ENCODE measurements at places on chromosomes 1 and 21.
A peak's percentile ranks its signal among the peaks of the same experiment; 100 is the strongest.

DNA sequence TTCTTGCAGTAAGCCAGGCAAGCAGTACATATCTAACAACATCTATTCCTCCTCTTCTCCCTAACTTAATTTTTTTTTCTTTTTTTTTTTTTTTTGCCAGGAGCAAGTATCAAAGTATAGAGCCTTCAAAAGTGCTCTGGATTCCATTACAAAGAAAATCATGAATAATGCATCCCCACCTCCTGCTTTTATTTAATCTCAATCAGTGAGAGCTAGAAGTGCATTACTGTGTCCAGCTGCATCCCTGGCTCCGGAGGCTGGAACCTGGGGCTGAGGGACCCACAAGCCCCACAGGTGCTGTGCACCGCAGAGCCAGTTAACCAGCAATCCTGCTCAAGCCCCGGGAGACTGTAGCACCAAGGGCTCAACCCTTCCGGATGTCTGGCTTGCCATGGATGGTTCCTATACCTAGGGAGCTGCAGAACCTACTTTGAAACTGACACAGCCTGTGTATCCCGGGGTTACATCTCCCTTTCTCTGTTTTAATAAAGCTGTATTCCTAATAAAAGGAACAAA lies 455.9 kb upstream of the RUNX1 start:
- DNase-seq: no peak

GRCh38 chr1:91806181-91806768 lies 79.7 kb downstream of the TGFBR3 start:
- no peak for DNase-seq

DNA sequence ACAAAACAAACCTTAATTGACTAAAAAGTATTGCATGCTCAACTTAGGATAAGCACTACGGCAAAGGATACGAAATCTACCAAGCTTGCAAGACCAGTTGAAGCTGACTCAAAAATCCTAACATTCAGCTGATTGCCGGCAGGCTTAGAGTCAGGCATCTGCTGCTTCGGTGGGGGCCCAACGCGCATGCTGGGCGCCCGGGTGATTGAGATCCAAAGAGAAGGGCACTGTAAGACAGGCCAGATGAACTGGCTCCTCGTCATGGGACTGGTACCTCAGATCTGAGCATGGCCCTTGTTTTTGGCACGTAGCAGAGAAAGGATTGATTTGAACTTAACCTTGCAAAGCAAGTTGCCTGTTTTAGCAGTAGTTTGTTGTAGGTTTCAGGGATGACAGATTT lies 86.6 kb downstream of the PRDM2 start:
- DNase-seq: no peak

DNA sequence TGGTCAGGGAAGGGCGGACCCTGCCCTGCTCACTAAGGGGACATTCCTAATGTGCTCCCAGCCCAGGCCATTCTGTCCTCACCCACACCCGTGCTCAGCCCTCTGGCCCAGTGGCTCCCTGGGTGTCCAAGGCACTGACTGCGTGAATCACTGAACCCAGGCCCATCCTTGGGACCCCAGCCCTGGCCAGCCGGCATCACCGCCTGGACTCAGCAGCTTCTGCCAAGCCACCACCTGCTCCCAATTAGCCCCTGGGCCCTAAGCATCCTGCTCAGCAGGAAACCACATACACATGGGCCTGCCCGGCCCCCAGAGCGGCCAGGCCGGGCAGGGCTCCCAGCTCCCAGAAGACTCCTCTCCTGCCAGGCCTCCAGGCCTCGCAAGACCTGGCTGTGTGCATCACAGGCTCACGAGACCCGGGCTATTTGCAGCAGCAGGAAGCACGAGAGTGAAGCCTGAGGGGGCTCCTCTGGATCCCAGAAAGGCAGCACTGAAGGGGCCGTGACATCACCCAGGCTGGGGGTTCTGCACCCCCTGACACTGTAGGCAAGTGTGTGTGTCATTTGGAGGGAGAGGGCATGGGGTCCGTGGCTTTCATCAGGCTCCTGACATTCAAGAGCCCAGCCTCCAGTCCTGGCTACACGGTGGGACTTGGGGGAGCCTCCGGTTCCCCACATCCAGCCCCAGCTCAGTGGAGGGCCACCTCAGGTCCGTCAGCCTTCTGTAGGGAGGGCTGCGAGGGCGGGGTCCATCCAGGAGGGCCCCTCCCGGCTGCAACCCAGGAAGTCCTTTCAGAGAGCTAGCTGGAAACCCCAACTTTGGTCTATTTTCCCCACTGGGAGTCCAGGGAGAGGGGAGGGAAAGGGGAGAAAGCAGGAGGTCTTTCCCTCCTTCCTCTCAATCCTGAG lies 1.6 kb downstream of the MFAP2 start:
- DNase-seq: no peak

- DNase-seq: no peak
These were observed 291.3 kb downstream of the NTNG1 start for GRCh38 chr1:107432108-107432507.

- DNase-seq: no peak
These were observed 78.5 kb upstream of the BMP8A start for GRCh38 chr1:39412892-39413291.

DNA sequence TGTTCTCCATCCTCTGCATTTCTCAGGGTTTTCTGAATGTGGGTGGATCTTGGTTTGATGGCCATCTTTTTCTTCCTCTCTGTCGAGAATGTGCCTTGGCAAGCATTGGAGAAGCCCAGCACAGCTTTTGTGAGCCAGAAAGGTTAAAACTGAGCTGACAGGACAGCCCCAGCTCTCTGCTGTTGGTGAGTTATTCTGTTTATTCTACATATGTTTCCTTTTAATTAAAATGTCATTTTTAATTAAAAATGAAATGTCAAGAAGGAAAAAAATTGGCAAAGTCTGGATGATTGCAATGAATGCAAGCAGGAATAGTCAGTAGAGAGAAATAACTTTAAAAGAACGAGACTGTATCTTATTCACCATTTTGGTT lies 325.8 kb downstream of the PTBP2 start:
- no peak for DNase-seq

- DNase-seq: no peak
These were observed 150.5 kb downstream of the PCBP3 start for GRCh38 chr21:45794027-45794426.

DNA sequence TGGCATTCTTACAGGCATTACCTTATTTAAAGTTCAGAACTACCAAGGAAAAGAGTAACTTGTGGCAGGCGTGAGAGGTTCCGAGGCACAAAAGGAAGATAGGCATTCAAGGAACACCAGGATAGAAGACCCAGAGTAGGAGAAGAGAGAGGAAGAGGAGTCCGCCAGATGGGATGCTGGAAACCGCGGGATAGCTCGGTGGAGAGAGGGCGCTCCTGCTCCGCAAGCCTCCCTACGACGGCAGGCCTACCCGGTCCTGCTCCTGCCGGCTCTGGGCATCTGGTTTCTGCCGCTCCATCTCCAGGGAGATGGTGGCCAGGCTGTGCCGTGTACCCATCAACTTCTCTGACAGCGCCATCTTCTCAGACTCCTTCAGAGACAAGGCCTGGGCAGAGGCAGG lies 5.4 kb upstream of the NBPF1 start:
- peak; percentile 40 for DNase-seq

DNA sequence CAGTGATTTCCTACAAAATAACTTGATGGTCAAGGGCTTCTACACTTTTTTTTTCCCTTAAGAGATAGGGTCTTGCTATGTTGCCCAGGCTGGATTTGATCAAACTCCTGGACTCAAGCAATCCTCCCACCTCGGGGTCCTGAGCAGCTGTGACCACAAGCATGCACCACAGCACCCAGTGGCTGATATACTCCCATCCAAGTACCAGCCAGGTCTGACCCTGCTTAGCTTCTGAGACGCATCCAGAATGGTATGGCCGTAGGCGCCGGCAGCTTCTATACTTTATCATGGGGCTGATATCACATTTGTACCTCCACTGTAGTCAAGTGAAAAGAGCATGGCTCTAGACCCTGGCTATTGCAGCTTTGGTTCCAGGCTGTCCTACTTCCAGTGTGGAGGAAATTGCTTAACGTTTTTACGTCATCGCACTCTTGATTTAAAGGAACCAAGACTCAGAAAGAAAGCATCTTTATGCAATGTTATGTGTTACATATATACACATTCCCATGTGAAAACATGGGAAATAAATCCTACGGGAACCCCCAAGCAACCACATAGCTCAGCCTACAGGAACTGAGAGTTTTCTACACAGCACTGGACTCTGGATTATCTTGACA lies 39.5 kb downstream of the PDPN start:
- DNase-seq: no peak

GRCh38 chr1:230145505-230145899 lies 78.5 kb downstream of the GALNT2 start:
- DNase-seq: no peak

DNA sequence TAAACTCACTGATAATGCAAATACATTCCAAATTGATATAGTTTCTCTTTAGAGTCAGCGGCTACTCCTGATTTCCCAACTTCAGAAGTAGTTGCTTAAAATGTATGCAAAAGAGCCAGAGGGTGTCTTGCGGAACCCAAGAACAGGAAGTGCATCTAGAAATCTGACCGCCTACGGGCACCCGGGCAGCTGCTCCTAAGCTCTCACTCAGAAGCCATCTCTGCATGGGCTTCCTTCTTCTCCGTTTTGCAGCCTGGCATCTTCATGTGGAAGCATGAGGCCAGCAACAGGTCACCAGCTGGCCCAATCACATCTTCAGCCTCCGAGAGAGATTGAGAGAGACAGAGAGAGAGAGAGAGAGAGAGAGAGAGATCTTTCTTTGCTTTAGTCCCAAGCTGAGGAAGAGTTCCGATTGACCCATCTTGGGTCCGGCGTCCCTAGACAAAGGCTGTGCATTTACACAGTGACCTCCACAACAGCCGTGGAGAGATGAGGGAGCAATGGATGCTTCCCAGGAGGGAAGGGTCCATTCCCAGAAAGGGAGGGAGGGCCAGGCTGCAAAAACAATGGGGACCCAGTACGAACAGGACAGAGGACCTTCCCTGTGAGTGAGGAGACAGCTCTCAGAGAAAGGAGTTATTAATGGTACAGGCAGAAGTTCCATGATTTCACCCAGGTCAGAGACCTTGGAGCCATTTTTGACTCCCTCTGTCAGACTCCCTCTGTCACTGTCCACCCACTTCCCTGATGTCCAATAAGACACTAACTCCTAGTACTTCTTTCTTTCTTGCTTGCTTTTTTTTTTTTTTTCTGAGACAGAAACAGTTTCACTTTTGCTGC lies 28.2 kb upstream of the SLC30A1 start:
- no peak for DNase-seq
